ENCODE measurements at places on chromosomes 13 and 19.

DNA sequence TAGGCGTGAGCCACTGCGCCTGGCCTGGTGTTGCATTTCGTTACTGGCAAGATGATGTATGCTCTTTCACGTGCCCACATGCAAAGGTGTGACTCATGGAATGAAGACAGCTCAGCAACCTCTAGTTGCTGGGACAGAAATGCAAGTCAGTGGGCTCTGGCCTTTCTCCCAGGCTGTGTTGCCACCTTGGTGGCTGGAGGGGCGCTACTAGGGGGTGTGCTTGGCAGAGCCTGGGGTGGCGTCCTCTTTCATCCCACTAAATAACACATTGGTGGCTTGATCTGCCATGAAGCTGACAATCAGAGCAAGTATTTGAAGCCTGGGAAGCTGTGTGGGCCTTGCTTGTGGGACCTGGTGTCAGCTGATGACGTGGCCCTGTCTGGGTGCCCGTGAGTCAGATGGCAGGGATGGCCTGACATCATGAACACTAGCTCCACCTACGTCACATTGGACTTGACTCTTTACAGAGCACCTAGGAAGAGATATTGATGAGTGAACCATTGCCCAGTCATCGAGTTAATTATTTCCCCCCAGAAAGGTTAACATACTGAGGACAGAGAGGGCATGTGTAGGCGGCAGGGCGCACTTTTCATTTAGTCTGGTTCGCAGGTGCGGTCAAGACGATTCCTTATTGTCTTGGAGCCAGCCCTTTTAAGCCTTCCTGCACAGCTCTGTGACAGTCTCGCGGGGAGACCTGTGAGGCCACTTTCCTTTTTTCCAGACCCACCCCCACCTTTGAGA is 154.2 kb downstream of the TM9SF2 start:
- no peak for DNase-seq

GRCh38 chr19:33290956-33291622 is 11.2 kb downstream of the CEBPA start:
- no peak for DNase-seq

DNA sequence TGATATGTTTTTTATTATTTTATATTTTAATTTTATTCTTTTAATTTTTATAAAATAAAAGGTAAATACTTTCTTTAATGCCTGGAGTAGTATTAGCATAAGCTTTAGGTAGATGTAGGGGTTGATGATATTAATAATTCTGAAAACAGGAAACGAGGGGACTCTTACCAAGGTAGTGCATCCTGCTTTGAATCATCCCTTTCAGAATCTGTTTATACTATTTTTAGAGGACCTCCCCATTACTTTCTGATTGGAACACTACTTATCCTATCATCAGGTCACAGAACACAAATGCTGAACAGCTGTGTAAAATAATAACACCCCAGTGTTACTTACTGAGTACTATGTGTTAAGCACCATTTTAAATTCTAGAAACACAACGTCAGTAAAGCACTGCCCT is 27.3 kb downstream of the COG6 start:
- DNase-seq, result no peak

DNA sequence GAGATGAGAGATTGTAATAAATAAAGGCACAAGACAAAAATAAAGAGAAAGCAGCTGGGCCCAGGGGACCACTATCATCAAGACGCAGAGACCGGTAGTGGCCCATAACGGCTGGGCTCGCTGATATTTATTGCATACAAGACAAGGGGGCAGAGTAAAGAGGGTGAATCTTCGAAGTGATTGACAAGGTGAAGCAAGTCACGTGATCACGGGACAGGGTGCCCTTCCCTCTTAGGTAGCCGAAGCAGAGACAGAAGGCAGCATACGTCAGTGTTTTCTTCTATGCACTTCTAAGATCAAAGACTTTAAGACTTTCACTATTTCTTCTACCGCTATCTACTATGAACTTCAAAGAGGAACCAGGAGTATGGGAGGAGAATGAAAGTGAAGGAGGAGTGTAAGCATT is 4.6 kb upstream of the PRKCG start:
- DNase-seq, result no peak

- DNase-seq, result no peak
Measured at GRCh38 chr13:32203736-32204135, 111.4 kb downstream of the ZAR1L start.

GRCh38 chr19:19642506-19643157 is 825 bp downstream of the GMIP start:
- DNase-seq, result peak; percentile 60

DNA sequence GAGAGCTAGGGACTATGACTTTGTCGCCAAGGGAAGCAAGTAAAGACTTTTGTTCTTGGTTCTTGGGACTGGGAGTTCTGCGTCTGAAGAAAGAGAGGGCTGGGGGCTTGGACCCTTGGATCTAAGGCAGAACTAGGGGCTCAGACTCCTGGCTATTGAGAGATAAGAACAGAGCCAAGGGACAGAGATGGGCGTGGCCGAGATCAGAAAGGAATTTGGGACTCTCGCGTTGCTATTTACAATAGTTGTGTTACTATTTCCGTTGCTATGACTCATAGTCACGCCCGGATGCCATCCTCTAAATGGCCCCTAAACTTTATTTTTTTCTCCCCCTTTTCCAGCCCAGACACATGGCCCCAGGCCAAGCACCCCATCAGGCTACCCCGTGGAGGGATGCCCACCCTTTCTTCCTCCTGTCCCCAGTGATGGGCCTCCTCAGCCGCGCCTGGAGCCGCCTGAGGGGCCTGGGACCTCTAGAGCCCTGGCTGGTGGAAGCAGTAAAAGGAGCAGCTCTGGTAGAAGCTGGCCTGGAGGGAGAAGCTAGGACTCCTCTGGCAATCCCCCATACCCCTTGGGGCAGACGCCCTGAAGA is 759 bp downstream of the PPP1R15A start:
- DNase-seq, result peak; percentile 84

- DNase-seq, result peak; percentile 70
Measured at GRCh38 chr19:39409208-39410016, 2.8 kb downstream of the ZFP36 start.

DNA sequence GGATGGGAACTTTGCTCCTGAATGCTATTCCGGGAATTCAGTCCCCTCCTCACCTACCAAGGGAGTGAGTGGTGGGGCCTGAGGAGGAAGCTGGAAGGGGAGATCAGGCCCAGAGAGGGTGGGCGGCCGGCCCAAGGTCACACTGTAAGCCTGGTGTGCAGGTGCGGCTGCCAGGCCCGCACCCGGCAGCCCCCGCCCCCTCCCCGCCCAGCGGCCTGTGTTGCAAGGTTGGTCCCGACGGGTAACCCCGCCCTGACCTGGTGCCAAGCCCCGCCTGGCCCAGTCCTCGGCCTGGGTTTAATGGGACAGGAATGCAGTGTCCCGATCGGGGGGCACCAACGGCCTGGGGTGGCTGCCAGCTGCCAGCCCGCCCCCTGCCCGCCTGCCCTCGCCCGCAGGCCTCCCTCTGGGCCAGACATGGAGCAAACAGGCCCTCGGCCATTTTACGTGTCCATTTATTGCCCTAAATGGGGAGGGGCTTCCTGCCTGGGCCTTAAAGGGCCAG is 5.5 kb downstream of the ZBTB7A start:
- DNase-seq, result no peak

DNA sequence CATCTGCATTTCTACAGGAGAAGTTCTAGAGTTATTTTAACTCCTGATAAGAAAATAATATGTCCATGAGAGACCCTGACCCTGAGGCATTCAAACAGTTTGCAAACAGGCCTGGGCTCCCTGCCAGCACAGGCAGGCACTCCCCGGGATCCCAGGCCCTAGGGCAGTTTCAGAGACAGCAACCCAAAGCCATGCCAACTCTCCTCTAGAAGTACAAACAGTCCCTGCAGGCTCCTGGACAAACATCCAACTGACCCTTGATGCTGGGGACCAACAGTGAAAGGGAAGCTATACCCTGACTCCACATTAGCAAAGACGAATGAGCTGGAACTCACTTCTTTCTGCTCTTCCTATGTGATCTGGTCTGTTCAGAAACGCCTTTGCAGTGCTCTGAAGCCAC is 44.8 kb downstream of the CCDC70 start:
- DNase-seq, result peak; percentile 24

GRCh38 chr19:49119411-49120324 is at the start of gene PPFIA3:
TSS of gene PPFIA3 (plus strand) at chr19:49119544. CDS start at chr19:49127874, 8,330 bp downstream.
- DNase-seq, result peak; percentile 70

GRCh38 chr19:29562299-29563297 is 36.8 kb downstream of the VSTM2B start:
- DNase-seq, result no peak

DNA sequence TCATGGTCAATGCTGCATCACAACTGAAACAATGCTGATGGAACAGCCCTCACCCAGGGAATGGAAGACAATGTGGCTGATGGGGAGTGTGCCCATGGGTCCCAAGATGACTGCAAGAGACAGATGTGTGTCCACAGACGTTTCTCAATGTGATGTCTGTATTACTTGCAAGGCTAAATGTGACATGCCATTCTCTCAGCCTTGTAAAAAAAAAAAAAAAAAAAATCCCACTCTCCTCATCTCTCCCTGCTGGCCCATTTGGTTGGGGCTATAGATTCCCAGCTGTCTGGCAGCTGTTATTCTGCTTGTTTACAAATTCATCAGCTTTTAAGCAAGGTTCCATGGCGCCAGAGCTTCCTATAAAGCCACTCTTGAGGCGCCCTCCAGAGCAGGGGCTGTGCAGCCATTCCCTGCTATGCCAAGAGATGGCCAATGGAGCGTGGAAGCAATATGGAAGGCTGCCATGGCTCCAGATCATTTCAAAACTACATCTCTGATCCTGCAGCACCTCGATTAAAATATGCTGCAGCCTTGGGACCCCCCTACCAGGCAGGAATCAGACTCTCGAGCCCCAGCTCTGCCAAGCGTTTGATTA is 294.8 kb downstream of the FOXO1 start:
- peak; percentile 98 for DNase-seq

DNA sequence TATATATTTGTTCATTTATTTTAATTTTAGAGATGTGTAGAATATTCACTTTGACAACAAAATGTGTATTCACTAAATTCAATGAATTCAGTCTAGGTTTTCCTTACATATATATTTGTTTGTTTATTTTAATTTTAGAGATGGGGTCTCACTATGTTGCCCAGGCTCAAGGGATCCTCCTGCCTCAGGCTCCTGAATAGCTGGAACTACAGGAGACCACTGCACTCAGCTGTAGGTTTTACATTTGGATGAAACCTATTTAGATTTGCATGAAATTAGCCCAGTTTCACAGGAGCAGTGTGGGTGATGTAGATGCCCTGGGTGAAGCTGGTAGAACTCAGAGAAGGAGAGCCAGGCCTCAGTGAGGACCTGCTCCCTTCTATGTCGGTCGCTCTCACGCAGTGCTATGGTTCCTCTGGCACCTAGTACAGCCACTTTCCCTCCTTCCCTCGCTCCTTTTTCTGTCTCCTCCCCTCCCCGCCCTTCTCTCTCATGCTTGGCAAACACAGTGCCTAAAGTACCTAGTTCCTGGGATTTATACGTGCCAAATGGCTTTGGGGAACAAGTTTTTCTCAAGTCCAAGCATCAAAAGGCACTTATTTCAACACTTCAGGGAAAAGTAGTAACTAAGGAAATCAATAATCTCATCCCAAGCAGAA is 14.7 kb upstream of the HMGB1 start:
- no peak for DNase-seq

DNA sequence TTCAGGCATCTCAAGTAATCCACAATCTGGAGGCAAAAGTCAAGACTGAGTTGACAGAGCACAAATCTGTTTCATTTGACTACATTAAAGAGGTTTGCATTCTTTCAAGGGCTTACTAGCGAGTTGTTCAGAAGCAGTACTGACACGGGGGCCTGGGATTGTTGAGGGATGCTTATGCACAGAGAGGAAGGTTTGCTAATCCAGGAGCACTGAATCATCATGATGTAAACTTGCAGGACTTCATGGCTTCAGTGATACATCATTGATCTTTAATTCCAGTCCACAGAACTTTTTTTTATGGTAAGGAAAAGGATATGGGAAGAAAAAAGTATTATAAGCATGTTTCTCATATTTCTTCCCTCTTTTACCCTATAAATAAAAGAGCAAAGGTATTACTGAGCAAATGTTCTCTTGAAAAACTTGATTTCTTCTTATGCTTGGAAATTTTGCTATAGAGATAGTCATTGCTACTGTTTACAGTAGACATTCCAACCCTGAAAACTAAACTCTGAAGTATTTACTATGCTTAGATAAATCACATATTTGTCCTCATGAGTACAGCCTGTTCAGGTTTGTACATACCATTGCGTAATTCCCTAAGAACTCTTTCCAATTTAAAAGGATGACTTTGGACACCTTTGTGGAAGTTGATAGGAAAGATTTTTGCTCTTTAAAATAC is 65.8 kb upstream of the KPNA3 start:
- peak; percentile 31 for DNase-seq

GRCh38 chr19:30781047-30781446 is 408.9 kb downstream of the ZNF536 start:
- no peak for DNase-seq

Measured in SJCRH30 (cell line).